CD8-positive, alpha-beta memory T cell (primary cell): ENCODE measurements at places on chromosomes 6 and 20. TPM values are rescaled to one million over a fixed set of nuclear protein-coding genes. Genes with fewer than 3 reads are reported as not detected.

OPRL1 gene
- polyA plus RNA-seq: 0.49 TPM

DNA sequence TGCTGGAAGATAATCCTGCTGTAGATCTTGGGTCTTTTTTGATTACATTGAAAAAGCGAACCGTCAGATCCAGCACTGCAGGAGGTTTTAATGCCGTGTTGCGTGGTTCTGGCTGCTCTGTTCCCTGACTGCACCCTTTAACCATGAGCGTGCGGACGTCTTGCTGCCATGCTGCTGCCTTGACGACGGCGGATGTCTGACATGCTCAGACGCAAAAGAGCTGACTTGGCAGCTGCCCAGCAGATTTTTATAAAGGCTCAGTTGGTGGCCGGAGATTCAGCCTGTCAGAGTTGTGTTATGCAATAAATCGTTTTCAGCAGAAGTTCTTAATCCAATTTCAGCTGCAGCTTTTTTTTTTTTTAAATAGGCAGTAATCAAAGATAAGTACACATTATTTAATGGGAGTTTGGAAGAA, 119.4 kb downstream of the JARID2 start:
- DNase-seq: peak; percentile 71

GRCh38 chr6:71312089-71312488, 23.5 kb downstream of the OGFRL1 start:
- no peak for DNase-seq

GPX5 gene
- polyA plus RNA-seq: 0.84 TPM

DNA sequence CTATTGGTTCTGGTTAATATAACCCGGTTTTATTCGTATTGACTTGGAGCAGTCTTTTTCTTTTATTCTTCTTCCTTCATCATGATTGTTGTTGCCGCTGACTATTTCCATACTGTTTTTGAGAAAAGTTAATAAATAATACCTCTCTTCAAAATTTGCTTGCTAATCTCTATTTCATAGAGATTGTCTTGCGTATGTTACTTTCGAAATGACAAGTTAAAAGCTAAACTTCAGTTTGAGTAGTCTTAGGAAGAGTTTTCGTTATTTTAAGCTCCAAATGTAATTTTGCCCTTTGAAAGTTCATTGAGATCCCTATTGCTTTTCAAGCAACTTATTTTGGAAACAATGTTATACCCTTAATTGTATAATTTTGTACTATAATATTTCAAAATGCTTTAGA, 36.4 kb downstream of the DCBLD1 start:
- no peak for DNase-seq

TRERF1 gene
- polyA plus RNA-seq: 10.2 TPM

DNA sequence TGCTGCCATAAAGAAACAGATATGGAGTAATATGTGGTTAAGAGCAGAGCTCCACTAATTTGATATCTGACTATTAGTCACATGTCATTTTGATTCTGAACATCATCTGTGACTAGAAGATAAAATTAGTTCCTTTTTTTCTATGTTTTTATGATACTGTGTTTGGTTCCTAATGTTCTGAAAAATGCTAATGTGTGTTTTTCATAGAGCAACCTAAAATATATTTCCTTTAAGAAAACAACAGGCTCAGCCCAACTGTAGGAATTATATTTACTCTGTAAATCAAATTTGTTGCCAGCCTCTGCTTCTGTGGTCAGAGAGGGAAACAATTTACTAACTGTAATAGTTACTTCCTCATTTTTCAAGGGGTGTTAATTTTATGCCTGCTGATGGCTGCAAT, 33.3 kb upstream of the TXLNB start:
- no peak for DNase-seq

DNA sequence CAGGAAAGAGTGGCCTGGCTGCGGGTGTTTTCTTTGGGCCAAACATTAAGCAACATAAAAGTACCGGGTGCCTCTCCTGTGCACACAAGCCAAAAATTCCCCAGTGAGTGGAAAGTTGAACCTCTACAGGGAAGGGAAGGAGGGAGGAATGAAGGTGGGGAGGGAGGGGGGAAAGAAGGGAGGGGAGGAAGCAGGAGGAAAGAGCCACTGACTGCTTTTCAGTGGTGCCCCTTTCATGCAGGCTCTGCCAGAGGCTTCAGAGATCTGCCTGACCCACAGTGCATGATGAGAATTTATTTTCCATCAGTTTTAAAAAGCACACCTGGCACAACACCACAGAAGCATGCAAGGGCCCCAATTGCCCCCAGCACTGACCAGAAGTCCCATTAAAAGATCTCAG, 27.5 kb upstream of the AVP start:
- DNase-seq: no peak

BPI gene
- not detected for polyA plus RNA-seq

FKBP1A gene
- polyA plus RNA-seq: 43.1 TPM

CEP85L gene
- polyA plus RNA-seq: 32.1 TPM

FABP7 gene
- polyA plus RNA-seq: not detected

GRCh38 chr6:85273046-85273445, 176.8 kb upstream of the NT5E start:
- DNase-seq: no peak

DNA sequence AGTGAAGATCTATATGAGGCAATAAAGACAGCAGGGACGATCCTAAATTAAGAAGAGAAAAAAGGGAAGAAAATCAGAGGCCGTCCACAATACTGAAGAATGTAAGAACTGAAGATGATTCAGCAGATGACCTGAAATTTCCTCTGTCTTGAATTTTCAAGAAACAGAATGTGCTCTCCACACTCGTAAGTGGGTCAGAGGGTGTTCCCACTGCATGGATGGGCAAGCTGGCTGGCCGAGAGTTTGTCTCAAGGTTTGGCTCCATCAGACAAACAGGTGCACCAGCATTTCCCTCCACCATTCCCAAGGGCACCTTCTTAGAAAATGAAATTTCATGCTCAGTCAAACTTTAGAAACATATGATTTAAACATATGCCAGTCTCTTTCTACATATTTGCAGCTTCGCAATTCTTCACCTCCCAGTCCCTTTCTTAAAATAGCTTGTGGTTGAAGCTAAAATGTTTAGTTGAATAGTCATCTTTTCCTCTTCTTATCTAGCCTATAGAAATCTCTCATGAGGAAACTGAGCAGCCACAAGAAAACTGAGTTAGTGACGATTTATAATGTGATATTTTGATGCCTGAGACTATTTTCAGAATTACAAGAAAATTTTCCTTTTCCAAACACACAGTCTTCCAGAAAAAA, 576.4 kb downstream of the PRKN start:
- no peak for DNase-seq

DNA sequence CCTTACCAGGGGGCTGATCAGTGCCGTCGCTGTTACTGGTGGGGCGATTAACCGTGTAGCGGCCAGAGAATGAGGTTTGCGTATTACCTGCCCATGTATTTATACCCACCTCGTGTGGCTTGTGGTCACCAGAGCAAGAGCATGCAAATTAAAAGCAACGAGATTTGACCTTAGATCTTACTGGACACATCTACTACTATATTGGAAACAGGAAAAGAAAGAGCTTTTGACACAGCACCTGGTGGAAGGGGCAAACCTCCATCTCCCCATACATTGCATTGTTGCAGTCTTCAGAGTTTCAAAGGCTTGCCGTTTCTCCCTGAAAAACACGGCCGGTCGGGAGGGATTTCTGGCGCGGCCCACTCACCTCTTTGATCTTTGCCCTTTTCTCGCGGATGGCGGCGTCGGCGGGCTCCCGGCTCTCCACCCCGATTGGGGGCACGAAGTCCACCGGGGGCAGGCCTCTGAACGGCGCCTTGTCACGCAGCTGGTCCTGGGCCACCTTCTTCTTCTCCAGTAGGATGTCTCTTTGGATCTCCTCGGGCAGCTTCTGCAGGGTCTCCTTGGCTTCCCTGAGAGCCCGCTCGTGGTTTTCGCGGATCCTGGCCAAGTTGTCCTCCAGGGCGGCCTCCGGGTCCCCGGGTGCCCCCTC, 1.3 kb downstream of the MAN1A1 start:
- DNase-seq: peak; percentile 47

GRCh38 chr20:57552471-57552870, 8.4 kb upstream of the PCK1 start:
- DNase-seq: no peak

DNA sequence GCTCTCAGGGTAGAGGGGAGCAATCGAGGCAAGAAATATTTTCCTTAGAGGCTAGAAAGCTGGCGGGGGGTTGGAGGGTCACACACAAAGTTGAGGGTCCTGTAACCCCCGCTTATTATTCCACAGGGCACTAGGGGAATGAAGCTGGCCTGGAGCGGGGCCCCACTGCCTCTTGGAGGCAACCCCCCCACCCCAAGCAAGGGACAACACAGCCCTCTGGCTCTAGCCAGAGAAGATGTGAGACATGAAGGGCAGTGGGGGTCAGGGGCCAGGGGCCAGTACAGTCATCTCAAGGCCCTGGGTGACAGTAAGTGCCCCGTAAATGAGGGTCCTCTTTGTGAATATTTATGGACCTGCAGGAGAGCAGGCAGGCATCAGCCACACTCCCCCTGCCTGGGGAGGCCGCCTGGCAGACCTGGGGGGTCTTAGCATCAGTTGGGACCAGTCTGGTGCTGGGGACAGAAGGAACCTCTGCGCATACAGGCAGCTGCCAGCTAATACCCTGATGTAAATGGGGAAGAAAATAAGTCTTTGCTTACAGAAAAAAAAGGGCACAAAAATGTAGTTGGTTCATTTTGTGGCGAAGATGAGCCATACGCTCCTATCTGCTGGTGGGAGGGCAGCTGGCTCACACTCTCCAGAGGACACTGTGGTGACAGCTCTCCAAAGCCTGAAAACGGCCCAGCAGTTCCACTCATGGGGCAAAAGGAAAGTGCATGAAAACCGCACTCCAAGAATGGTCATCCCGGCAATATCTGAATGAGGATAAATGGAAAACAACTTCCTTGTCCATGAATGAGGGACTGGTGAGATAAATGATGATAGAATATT, 21.9 kb downstream of the SPATA2 start:
- DNase-seq: no peak

MAP7 gene
- polyA plus RNA-seq: 0.52 TPM

SLC44A4 gene
- not detected for polyA plus RNA-seq

DNA sequence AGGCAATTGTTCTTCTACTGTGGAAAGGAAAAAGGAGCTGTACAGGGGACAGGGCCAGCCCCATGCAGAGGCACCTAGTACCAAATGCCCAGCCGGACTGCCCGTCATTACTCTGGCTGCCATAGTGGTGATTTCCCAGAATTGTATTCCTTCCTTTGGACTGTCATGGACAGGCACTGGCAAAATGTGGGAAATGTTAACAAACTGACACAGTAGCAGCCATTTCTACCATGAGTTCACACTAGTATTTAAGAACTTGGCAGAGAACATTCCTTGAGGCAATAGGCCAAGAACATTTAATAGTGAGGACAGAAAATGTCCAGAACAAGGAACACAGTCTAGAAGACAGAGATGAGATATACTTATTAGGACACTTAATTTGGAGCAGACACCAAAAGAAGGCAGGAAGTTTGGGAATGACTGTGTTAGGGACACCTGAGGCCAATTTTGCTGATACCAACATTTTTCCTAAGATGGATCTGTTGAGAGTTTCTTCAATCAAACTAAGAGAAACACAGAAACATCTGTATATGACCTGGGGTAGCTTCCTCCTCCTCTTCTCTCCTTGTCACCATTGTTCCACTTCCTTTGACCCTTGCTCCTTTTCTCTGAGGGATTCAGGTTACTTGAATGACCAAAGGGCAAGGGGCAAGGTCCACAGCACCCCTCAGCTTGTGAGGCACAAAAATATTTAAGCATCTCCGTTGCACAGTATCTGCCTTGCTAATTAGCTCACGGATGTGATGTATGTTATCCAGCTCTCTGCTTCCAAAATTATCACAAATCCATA, 14.9 kb downstream of the ADTRP start:
- DNase-seq: no peak

GRCh38 chr6:29651413-29652197, 5.3 kb upstream of the MOG start:
- DNase-seq: no peak

- DNase-seq: peak; percentile 52
These were observed 243.7 kb downstream of the ARID1B start for GRCh38 chr6:157020881-157021343.

LHFPL5 gene
- not detected for polyA plus RNA-seq

- no peak for DNase-seq
These were observed 80.5 kb downstream of the SMPDL3A start for GRCh38 chr6:122869437-122870024.

CRISP2 gene
- polyA plus RNA-seq: not detected

- DNase-seq: no peak
These were observed 10.5 kb upstream of the KIAA1755 start for GRCh38 chr20:38270869-38271605.

DNA sequence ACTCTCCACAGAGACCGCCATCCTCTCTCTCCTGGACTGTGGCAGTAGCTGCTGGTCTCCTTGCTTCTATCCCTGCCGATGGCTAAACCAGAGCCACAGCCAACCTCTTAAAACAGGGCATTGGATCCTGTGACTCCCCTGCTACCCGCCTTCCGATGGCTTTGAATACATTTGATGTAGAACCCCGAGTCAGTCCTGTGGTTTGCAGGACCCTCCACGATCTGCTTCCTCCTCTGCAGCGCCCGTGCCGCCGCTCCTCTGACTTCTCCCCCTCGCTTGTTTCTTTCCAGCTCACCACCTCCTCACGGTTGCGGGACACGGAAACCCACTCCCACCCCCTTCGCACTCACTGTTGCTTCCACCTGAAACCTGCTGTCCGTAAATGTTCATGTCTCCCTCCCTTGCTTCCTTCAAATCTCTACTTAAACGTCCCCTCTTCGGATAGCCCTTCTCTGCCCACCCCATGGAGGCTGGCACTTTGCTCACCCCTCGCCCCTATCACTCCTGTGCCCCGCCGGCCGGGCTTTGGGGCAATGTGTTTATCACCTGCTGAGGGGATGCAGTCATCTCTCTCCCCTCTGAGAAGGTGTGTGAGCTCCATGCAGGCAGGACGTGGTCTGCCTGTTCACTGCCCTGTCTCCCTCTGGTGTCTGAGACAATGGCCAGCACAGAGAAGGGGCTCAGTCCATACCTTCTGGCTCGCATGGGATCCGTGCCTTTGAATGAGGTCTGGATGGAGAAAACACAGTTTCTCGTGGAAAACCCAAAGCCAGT, 67.8 kb downstream of the GFOD1 start:
- DNase-seq: no peak

DNA sequence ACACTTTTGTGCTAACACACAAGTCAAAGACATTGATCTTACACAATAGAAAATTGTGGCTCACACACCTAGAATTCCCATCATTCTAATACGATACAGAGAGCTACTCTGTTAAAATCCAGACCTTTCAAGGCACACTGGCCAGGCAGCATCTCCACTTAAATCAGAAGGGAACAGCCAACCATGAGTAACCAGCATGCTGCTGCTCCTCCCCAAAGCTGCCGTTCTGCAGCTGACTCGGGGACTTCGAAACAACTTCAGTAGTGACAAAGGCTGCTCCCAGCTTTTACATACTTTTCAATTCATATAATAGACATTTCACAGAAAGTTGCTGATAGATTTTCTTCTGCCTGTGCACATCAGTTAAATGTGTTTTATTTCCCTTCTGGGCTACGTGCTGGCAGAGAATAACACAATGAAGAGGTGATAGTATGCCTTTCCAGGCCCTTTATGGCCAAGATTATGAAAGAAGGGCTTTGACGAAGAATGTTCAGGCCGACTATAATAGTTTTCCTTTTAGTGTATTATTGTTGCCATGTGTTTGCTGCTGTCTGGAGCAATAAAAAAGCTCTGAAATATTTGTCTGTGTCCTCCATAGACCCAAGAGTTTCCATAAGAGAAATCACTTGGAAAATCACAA, 159.0 kb downstream of the GMDS start:
- DNase-seq: no peak
